ENCODE measurements at places on chromosomes 6 and 20.
A peak's percentile ranks its signal among the peaks of the same experiment; 100 is the strongest.

- DNase-seq = peak; percentile 27
Measured at GRCh38 chr6:166670894-166671293, 43.8 kb upstream of the RPS6KA2 start.

DNA sequence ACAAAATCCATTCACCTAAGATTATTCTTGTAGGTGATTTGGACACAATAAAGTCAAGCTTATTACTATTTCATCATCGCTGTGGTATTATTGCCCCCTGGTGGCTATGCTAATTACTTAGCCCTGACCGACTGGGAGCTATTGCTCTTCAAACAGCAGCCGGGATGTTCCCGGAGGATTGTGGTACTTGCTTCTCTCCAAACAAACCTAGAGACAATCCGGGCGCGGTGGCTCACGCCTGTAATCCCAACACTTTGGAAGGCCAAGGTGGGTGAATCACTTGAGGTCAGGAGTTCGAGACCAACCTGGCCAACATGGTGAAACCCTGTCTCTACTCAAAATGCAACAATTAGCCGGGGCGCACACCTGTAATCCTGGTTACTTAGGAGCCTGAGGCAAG, 15.4 kb upstream of the STMND1 start:
- DNase-seq = peak; percentile 76

DNA sequence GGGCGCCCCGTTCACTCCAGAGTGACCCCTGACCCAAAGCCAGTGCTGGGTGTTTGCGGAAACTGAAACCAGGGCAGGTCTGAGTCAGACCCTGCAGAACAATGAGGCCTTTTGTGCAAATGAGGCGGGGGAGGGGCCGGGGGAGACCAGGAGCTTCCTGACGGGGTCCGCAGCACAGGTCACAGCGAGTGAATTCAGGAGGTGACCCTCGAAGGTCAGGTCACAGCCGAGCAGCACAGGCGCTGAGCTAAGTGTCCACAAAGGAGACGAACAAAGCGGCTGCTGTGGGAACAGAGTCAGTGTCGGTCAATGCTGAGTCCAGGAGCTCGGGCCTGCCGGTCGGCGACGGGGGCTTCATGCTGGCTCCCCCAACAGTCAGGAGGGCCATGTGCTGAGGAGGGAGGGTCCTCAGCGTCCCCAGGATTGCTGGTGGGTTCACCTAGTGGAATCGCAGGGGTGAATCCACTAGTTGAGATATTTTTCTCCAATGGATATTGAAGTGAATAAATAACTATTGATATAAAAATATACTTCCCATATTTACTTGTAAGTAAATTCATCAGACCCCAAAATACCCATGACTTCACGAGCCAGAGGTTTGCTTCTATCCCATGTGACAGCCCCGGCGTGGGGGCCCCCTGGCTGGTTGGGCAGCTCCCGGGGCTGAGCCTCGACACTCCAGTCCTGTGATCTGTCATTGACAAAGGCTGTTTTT, 188.4 kb upstream of the SULF2 start:
- no peak for DNase-seq

DNA sequence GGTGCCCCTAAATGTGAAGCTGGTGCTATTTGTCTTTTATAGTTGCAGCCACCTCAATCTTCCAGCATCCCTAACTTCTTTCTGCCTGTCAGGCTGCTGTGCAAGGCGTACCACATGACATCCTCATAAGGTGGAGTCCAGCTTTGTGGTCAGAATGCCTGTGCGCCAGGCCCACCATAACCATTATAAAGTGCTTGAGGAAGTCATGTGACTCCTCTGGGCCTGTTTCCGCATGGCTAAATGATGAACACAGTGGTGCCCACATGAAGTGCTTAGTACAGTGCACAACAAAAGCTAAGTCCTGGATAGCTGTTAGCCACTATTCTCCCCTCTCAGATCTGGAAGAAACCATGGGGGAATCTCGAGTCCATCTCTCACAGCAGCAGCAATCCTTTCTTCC, 75.6 kb downstream of the INSM1 start:
- no peak for DNase-seq

DNA sequence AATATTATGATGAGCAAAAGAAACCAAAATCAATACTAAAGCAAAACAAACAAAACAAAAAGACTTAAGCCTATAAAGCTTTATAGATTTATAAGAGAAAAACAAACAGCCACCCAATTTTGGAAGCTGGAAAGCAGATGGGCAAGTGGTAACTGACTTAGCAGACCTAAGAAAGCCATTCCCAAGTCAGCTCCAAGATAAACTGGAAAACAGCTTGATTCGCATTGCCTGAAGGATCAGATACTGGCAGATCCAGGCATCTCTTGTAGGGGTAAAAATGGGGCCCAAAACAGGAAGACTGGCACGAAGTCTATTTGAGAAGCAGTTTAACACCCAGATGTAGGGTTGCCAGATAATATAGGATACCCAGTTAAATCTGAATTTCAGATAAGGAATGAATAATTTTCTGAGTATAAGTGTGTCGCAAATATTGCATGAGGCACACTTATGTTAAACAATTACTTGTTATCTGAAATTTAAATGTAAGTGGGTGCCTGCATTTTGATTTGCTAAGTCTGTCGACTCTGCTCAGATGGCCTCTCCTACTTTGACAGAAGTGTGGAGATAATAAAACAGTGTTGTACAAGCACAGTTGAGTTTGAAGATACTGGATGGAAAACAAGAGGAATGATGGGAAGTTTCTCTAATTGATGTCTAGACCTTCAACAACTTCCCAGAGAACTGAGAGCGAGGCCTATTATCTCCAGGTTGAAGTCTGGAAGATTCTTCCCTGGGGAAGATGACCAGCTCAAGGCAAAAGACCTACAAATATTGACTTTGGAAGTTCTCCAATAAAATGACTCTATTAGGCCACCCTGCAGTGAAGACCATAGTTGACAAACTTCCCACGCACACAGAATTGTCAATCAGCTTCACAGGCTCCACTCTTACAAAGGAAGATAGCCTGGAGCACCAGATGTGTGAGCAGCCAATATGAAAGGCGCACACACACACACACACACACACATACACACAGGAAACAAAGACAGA, 113.4 kb downstream of the FAM50B start:
- DNase-seq = peak; percentile 14

DNA sequence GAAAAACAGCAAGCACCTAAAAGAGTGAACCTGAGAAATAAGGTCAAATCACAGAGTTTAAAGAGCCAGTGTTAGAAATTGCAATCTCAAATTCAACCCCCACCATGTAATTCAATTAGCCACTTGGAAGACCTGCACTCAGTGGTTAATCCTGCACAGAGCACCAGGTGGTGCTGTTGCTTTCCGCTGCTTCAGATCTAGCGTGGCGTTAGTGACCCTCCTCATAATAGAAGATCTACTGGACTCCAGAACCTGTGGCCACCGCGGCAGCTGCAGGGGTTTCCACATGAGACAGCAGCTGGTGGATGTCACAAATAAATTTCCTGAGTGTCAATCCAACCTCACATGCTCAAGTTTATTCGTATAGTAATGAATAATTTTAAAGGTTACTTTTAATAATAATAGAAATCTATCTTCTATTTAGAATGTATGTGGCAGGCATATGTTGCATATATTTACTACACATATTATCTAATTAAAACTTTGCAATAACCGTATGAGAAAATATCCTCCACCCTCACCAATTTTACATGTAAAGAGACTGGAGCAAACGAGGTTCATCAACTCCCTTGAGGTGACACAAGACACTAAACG, 84.4 kb downstream of the SYNE1 start:
- DNase-seq = peak; percentile 81

DNA sequence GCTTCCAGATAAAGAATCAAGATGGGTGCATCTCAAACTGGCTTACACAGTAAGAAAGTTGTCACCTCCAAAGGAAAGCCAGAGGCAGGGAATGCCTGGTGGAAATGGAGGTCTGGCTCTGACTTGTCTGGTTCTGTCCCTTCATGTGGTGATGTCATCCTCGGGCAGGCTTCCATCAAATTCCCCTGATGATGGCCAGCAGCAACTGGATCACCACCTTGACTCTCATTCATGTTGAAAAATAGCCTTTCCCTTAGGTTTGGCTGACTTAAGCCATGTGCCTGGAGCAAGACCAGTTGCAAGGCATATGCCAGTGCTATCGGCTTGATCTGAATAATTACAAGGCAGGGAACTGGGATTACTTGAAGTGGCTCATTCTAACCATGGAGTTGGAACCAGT, 28.8 kb downstream of the IMPG1 start:
- DNase-seq = peak; percentile 9

DNA sequence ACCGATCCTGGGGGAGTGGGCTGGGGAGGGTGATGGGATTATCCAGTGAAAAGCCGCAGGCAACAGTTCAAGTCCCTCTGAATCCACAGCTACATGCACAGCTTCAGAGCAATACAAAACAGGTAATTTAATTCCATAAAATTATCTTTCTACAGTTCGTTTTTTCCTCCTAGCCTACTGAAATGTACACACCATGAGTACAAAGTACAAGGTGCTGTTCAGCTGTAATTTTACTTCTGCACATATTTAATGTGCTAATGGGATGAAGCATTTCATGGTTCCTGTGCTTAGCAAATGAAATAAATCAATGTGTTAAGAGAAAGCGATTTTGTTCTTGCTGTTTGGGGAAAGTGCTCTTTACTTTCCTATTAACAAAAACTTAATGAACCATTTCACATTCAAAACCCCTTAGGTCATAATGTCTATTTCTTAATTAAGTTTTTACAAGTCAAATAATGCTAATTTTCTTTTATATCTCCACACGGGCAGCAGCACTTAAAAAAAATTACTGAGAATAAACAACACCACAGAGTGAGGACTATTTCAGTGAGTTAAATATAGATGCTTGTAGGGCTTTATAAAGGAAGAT, 71.8 kb downstream of the INSM1 start:
- DNase-seq = no peak

- peak; percentile 17 for DNase-seq
Measured at GRCh38 chr6:145895802-145896201, 68.4 kb downstream of the SHPRH start.

- DNase-seq = no peak
Measured at GRCh38 chr6:13125841-13126240, 202.5 kb downstream of the TBC1D7 start.

GRCh38 chr6:165060720-165061119, 248.7 kb downstream of the C6orf118 start:
- no peak for DNase-seq

- DNase-seq = peak; percentile 45
Measured at GRCh38 chr6:160750276-160750689, 48.2 kb downstream of the PLG start.

- DNase-seq = no peak
Measured at GRCh38 chr6:90350689-90351554, 54.3 kb upstream of the BACH2 start.

DNA sequence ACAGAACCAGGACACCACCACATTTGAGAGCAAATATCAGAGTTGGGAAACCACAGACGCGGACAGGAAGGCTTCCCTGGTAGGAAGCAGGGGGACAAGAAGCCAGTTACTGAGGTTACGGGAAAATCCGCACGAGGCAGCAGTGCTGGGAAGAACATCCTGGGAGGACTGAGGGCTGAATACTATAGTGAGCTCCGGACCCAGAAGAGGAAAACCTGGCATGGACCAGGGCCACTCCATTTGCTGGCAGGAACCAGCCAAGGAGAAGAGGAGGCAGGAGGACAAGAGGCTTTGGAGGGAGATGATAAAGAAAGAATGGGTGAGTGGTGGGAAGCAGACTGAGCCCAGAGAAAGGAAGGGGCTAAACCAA, 6.1 kb upstream of the DSN1 start:
- DNase-seq = no peak

- no peak for DNase-seq
Measured at GRCh38 chr20:3227506-3227905, 11.5 kb downstream of the SLC4A11 start.

DNA sequence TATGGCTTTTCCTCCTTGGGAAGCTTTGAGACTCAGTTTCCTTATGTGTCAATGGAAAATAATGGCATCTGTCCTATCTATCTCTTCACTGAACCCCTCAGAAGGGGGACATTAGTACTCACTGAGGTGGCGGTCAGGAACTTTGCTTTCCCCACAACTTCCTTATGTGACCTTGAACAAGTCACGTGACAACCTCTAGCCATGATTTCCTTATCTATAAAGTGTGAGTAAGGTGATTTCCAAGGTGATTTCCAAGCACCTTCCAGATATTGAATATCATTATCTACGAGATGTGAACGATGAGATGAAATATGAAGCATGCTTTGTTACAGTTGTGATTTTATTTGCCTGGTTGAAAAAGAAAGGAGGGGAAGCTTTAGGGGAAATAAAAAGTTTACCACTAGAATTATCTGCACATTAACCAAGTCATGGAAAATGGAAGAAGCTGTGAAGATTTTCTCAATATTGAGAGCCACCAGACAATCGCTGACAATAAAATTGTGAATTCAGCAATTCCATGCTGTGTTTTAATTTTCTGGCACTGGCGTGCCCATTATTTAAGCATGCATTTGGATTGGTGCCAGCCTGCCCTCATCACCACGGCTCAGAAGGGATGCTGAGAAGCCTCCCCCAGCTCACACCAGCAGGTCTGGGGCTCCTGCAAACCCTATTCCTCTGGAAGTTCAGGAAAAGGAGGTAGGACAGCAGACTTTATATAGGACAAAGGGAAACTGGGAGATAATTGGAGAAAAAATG, 255.3 kb downstream of the CD83 start:
- no peak for DNase-seq

DNA sequence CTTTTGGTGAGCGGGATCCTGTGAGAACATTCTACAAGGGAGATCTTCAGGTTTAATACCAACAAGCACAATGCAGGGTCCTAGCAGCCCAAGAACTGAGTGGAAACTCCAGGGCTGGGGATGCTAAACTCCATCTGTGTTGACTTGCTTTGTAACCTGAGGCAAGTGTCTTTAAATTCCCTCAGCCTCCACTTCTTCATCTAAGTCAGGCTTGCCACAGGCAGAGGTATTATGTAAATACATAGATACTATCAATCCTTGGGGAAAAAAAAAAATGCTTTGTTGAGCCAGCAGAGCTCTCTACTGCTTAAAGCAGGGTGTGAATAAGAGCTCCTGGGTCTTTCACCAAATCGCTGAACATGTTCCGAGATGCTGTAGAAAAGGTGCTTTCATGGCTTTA, 114.2 kb upstream of the PHACTR1 start:
- no peak for DNase-seq

DNA sequence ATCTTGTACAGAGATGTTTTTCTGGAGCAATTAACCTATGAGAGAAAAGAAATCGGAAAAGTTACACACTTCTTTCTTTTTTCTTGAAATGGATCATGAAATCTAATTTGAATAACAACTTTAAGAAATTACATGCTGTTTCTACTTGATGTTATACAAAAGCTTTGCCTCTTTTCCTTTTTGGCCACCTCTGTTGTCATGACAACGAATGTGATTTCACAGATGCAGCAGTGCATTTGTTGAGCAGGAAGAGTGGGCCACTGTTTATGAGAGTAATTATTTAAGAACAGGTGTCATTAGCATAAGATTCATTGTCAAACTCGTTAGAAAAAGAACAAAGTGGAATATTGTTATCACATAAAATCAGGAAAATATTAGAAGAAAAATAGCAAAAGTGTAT, 148.3 kb upstream of the IMPG1 start:
- no peak for DNase-seq

- DNase-seq = no peak
Measured at GRCh38 chr6:126723541-126724170, 383.7 kb downstream of the CENPW start.
